Umbilical cord (tissue), 2 donors: ENCODE measurements at places on chromosomes 7 and 10.

- no peak for DNase-seq
Observed at GRCh38 chr10:70711177-70711576, 38.9 kb downstream of the ADAMTS14 start.

DNA sequence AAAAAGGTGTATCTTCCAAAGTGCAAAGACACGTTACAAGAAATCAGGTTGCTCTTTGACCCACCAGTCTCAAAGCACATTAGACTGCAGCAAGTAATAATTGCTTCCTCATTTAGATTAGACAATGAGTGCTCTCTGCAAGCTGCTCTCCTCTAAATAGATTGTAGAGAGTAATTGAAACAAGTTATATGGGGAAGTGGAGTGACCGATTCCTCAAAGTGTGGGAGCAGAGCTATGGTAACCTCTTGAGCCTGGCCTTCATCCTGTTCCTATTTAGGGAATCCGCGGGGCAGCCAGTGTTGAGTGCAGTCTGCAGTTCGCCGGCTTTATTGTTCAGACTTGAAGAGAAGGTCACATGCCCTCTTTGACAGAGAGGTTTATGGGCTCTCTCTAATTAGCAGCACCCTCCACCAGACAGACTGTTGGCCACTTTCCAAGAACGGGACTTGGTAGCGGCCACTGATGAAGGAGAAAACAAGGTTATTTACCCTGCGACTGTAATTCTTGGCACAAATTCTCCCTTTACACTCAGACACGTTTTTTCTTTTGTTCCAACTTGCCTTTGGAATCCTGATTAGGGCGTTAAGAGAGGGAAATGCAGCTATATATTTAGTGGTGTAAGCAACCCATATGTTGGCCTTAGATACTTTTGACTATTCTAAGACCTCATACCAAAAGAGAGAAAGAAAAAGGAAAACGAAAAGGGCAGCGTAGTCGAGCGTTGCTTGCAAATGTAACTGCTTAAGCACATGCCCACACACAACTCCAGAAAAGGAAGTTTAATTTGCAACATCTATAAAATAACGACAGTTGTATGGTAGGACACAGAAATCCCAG, 107.5 kb downstream of the REEP3 start:
- DNase-seq = peak; percentile 84

- peak; percentile 16 for DNase-seq
Observed at GRCh38 chr10:121792198-121792597, 135.6 kb downstream of the ATE1 start.

GRCh38 chr7:35604595-35604994, 90.3 kb downstream of the HERPUD2 start:
- no peak for DNase-seq

GRCh38 chr7:100483090-100483721, 521 bp upstream of the NYAP1 start:
- DNase-seq = peak; percentile 63

DNA sequence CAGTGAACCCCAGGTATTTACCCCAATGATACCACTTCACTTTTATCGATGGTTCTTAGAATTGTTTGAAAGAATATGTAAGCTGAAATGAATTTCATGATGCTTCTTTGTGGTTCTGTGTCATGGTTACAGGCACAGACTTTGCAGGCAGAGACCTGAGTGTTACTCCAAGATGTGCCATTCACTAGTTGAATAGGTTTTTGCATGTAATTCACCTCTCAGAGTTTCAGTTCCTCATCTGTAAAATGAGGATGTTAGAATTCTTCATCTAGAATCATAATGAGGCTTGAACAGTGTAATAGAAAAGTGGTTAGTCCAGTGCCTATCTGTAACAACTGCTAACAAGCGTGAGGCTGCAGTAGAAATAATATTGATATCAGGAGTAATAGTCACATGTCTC, 54.6 kb downstream of the VSTM2A start:
- DNase-seq = no peak

DNA sequence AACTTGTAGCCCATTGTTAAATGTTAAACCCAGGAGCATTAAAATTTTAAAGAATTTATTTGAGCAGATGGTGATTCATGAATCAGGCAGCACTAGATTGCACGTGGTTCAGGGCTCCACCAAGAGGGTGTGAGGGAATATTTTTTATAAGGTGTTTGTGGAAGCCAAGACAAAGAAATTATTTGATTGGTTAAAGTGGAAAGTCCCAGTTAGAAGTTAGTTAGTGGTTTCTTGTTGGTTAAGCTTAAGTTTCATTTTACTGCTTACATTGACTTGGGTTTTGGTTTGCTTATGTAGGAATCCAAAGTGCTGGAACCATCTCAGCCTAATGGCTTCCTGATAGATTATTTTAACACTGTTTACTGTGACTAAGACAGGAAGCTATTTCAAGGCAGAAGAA, 906.2 kb downstream of the LRMDA start:
- DNase-seq = no peak

DNA sequence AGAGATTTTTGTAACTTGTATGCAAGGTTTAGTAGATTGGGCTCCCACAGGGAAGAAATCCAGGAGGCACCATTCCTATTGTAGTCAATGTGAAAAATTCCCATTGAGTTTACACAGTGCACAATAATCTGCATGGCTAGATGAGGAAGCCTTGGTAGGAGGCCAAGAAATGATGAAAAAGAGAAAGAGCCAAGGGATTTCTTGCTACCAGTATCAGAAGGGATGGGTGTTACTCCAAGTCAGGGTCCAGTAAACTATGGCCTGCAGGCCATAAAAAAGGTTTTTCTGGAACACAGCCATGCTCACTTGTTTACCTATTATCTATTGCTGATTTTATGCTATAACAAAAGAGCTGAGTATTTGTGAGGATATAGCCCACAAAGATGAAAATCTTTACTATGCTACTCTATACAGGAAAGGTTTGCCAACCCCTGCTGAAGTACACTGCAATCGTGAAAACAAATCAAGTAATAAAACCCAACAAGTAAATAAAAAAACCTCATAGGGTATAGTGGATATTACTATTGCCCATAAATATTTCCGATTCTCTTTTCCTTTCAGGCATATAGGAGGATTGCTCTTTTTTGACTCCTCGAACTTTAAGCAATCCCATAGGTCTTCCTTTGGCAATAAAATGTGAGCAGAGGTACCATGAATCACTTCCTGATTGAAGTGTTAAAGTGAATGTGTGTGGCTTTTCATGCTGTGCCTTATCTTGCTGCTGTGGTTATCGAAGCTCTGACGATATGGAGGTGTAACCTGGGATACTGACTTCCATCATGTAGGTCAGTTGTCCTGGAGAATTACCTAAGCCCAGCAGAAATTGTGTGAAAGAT, 256.3 kb upstream of the MAGI2 start:
- DNase-seq = no peak

GRCh38 chr10:35797187-35797586, 155.1 kb upstream of the FZD8 start:
- DNase-seq = no peak

DNA sequence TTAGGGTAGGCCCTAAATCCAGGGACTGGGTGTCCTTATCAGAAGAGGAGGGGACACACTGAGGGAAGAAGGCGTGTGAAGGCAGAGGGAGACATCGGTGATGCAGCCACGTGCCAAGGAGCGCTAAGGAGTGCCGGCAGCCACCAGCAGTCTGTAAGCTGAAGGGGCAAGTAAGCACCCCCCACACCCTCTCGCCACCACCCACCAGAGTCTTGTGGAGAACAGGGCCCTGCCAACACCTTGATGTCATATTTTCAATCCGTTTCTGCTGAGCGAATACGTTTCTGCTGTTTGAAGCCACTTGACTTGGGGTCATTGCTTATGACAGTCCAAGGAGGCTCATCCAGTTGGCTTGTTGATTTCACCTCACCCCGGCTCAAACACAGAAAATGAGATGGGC, 37.9 kb downstream of the RGS10 start:
- no peak for DNase-seq

DNA sequence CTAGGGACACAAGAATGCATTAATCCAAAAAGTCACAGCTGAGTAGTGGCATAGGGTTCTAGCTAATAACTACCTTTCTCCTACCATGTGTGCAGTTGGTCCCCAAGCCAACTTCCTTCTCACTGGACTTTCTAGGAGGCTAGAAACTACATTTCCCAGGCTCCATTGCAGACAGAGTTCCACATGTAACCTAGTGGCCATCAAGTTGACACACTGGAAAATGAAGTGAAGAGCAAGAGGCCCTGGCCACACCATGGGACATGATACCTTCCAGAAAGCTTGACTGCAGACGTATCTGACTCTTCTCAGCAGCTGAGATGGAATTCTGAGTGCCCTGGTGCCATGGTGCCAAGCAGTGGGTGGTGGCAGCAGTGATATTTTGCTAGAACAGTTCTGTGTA, 49.8 kb upstream of the TMEM273 start:
- DNase-seq = no peak

- no peak for DNase-seq
Observed at GRCh38 chr7:7868572-7868899, 100.1 kb upstream of the GLCCI1 start.

DNA sequence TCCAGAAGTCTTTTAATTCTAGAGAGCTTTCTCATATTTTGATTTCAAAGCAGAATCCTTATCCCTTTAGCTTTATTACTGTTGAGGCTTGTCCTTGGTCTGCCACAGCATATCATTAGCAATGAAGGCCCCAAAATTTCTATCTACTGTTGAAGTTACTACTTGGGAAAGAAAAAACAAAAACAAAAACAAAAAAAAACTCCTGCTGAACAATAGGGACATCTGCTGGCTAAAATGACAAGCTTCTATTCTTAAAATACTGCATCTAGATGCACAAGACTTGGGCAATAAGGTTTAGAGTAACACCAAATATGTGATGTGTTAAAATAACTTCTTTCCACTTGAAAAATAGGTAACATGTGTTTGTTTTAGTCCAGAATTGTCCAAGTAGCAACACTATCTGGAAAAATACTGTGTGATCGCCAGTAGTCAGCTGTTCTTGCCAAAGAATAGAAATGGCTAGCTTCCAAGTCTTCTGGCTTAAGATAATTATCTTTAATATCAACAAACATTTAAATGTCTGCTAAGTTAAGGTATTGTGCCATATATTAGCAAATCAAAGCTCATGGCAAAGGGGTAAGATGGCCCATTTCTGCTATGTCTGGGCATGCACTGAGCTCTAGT, 3.8 kb upstream of the DMTF1 start:
- peak; percentile 10 for DNase-seq

GRCh38 chr7:141500608-141501007, 50.6 kb upstream of the AGK start:
- DNase-seq = no peak

GRCh38 chr7:23332910-23333612, 33.9 kb downstream of the MALSU1 start:
- DNase-seq = peak; percentile 78
